MM.1S (cell line): ENCODE measurements at places on chromosomes 13 and 19.
A peak's percentile ranks its signal among the peaks of the same experiment; 100 is the strongest.

- no peak for DNase-seq
Observed at GRCh38 chr13:108176685-108177274, 38.6 kb downstream of the LIG4 start.

GRCh38 chr13:70579941-70580340 lies 471.7 kb upstream of the KLHL1 start:
- no peak for DNase-seq

GRCh38 chr13:23966691-23967615 lies 69.7 kb upstream of the C1QTNF9B start:
- peak; percentile 8 for DNase-seq

DNA sequence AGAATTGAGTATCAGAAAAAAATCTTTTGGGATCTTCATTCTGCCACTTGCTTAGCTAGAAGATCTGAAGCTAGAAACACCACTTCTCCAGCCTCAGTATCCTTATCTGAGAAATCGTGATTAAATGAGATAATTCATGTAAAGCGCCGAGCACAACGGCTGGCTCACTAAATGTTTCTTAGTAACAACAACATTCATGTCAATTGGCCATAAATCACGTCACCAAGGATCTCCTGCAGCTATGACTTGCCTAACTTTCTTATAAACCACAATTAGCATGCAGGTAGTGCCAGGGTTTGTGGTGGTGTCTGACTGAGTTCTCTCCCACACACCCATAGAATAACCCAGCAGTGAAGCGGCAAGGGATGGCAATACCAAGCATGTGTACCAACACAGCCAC lies 501.3 kb downstream of the EFNB2 start:
- no peak for DNase-seq

DNA sequence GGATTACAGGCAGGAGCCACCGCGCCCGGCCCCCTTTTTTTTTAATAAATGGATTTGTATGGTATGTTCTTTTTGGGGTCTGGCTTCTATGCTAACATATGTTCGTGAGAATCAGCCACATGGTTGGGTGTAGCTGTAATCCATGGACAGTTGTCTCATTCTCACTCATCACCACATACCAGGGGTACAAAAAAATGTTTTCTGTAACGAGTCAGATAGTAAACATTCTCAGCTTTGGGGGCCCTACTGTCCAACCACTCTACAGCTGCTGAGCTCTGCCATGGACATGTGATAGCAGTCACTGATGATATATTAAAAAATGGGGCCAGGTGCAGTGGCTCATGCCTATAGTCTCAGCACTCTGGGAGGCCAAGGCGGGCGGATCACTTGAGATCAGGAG lies 5.1 kb upstream of the RETN start:
- DNase-seq: no peak

GRCh38 chr19:14774373-14774772 lies 4.0 kb downstream of the ADGRE2 start:
- no peak for DNase-seq

- DNase-seq: no peak
Observed at GRCh38 chr19:6076675-6077463, 33.4 kb downstream of the RFX2 start.

GRCh38 chr19:45659096-45659729 lies 8.8 kb upstream of the GIPR start:
- DNase-seq: no peak

GRCh38 chr13:49638030-49638743 lies 9.9 kb downstream of the ARL11 start:
- DNase-seq: no peak

GRCh38 chr13:112968910-112969691 lies at the start of gene MCF2L:
Gene MCF2L, plus strand, starts transcription at chr13:112969214. Its CDS starts 166 bp downstream, at chr13:112969380.
- DNase-seq: no peak

DNA sequence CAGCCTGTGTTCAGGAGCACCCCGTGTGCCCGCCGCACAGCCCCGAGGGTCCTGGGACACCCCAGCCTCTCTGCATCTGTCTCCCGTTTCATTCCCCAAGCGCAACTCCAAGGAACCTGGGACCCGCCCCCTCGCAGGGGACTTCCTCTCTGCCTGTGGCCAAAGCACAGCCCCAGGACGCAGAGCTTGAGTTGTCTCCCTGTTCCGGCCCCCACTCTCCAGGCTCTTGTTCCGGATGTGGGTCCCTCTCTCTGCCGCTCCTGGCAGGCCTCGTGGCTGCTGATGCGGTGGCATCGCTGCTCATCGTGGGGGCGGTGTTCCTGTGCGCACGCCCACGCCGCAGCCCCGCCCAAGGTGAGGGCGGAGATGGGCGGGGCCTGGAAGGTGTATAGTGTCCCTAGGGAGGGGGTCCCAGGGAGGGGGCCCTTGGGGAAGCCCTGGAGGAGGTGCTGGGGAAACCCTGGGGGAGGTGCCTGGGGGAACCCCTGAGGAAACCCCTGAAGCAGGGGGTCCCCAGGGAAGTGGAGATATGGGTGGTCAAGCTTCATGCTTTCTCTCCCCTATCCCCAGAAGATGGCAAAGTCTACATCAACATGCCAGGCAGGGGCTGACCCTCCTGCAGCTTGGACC lies 1.3 kb downstream of the HCST start:
- DNase-seq: peak; percentile 84

DNA sequence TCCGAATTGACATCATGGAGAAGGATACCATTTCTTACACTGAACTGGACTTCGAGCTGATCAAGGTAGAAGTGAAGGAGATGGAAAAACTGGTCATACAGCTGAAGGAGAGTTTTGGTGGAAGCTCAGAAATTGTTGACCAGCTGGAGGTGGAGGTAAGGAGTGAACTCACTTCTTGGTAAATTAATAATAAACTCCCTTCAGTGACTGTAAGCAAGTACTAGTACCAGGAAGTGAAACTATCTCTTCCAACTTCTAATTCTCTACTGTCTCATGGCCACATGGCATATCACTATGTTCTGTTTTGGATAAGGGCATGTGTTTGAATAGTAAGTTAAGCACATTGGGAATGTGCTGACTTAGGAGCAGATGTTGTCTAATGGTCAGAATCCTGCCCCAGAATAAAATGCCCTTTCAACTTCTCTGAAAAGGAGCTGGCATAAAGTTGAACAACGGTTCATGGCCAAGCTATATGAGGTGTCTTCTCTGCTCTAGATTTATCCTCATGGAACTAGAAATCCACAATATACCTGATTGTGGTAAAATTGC lies 13.4 kb downstream of the OLFM4 start:
- no peak for DNase-seq

- no peak for DNase-seq
Observed at GRCh38 chr13:45445053-45445452, 19.7 kb upstream of the COG3 start.

GRCh38 chr19:16945364-16945714 lies 56.5 kb downstream of the F2RL3 start:
- no peak for DNase-seq

GRCh38 chr13:51759240-51759639 lies 44.7 kb downstream of the DHRS12 start:
- DNase-seq: no peak

DNA sequence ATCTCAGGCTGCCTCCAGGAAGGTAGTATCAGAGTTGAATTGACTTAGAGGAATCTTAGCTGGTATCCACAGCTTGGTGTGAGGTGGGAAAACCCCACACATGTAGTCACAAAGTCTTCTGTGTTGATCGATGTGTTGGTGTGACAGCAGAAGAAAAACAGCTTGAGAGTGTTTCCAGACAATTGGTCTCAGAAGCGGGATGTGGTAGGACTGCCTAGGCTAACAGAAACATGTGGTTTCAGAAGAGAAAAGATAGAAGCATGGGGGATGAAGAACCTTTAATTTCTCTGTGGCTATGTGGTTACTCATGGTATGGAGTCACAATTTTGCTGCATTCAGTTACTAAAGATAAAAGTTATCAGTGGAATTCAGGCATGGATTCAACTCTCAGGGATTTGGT lies 134.7 kb upstream of the SLITRK5 start:
- DNase-seq: peak; percentile 61

- no peak for DNase-seq
Observed at GRCh38 chr13:20370815-20371421, 138.8 kb upstream of the GJB6 start.

GRCh38 chr13:19181621-19182485 lies at the start of gene TUBA3C:
Gene TUBA3C, minus strand, starts transcription at chr13:19181824. Its CDS starts 77 bp downstream, at chr13:19181747.
- no peak for DNase-seq

DNA sequence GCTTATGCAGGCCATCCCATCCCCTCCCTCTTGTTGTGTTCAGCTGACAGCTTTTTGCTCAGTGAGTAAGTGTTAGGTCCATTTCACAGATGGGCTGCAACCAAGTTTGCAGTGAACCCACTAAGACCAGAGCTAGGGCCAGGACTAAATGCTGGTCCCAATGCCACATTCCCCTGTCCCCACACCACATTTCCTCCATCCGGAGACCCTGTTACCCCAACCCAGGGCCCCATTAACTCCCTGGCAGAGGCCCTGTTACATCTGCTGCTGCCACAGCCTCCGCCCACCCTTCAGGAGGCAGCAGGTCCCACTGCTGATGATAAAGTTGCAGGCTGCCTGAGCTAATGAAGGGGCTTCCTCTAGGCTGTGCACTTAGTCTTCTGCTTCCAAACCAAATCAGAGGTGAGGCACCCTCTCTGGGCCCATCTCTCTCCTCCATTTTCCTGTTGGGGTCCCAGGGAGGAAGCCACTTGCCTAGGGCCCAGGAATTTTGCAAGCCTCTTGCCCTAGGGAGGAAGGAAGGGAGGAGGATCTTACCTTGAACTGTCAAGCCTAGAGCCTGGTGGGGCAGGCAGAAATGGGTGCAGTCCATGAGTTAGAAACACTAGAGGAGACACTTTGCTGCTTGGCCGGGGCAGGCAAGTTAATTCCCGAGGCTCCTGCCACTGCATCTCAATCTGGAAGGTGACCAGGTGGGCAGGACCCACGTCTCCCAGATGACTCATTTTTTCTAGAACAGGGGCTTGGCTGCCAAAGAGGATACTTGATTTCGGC lies 3.4 kb upstream of the USF2 start:
- no peak for DNase-seq

- no peak for DNase-seq
Observed at GRCh38 chr13:42832341-42833096, 51.1 kb downstream of the FAM216B start.

DNA sequence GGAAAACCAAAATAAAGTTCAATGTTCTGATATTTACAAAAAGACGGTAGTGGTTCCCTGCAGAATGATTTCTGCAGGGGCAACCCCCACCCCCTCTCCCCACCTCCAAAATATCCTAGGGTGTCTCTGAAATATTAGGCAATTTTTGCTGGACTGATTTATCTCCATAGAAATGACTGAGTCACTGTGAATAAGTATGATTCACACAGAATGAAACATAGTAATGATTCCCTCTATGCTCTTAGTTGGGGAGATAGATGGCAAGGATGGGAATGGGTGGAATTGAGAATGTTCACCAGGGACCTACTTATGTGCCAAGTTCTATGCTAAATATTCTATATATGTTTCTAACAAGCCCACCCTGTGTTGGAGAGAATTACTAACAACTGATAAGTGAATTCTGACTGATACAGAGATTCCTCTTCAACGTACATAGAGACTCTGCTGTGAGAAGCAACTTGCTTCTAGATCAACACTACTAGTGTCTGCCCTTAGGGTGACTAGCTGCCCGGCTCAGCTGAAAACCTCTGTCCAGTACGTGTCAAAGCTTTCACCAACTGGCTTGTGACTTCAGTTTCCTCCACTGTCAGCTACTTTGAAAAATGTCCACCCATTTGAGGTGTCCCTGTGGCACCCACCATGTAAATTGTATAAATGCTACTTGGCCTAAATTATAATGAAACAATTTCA lies 38.4 kb upstream of the RAP2A start:
- no peak for DNase-seq

- DNase-seq: peak; percentile 95
Observed at GRCh38 chr13:96984051-96984508, 10.2 kb downstream of the OXGR1 start.

DNA sequence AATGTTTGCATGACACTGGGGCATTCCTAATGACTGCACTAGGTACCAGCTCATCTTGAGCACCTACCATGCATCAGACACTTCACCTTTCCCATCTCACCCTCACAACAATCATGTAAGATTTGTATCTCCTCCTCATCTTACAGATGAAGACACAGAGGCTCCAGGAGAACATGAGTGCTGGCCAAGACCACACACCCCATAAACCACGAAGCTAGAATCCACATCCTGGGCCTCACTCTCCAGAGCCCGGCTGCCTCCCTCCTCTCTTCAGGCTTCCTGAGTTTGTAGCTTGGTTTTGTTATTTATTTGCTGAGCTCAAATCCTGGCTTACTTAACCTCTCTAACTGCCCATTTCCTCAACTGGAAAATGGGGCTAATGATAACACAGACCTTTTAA lies 25.9 kb downstream of the FAM216B start:
- no peak for DNase-seq

DNA sequence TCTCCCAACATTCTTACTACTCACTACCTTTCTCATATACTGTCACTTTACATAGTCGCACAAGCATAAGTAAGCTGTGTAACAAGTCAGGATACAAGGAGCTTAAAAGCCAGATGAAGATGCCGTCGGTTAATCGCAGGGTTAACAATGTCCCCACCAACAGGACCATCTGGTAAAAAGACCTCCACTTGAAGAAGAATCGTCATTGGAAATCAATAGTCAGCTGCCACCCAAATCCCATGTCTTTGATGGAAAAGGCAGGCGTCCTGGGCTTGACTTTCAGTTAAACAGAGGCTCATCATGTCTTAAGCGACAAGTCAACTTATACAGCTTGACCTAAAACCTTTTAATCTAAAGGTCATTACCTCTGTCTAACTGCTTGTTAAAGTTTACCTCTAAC lies 27.2 kb downstream of the DOCK9 start:
- DNase-seq: no peak

- no peak for DNase-seq
Observed at GRCh38 chr19:17245535-17245984, at the start of gene NR2F6. Gene NR2F6, minus strand, starts transcription at chr19:17245919. Its CDS starts 699 bp downstream, at chr19:17245220.

GRCh38 chr13:73948848-73949529 lies 185.2 kb downstream of the KLF12 start:
- peak; percentile 30 for DNase-seq

DNA sequence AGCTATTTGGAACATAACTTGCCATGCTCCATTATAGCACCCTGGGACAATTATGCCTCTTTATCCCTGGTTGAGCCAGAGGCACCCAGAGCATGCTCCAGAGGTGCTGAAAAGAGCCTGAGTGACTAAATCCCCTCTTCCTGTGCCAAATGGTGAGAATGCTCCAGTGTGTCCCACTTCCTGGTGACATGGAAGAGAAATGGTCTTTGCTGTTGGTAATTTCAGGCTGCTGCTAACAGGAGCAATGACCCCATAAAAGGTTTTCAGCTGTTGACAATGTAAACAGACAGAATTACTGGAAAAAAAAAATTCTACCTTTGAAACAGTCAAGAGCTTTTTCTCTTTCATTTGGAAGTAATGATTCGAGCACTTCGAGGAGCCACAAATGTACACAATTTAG lies 341.8 kb downstream of the FGF9 start:
- no peak for DNase-seq

DNA sequence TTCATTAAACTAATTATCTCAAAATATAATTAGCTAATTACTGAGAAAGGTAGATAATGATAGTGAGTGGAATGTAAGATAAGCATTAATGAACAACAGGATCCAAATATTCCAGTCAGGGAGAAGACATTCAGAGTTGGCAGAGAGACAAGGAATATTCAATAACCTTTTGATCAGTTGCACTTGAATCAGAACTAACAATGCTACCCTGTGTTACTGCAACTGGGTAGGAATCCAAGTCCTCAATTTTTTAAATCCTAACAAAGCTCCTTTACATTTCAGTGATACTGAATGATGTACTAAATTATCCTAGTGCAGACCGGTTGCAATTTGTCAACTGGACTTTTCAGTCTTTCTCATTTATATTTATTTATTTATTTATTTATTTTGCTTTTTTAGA lies 107.1 kb upstream of the MIR17HG start:
- DNase-seq: no peak
